ENCODE measurements at places on chromosomes 4 and X.

GRCh38 chrX:105869701-105870100, 47.4 kb downstream of the NRK start:
- DNase-seq, result no peak

GRCh38 chr4:122005064-122005755, 53.4 kb upstream of the TRPC3 start:
- DNase-seq, result no peak

- no peak for DNase-seq
Observed at GRCh38 chr4:30945586-30945985, 225.4 kb downstream of the PCDH7 start.

DNA sequence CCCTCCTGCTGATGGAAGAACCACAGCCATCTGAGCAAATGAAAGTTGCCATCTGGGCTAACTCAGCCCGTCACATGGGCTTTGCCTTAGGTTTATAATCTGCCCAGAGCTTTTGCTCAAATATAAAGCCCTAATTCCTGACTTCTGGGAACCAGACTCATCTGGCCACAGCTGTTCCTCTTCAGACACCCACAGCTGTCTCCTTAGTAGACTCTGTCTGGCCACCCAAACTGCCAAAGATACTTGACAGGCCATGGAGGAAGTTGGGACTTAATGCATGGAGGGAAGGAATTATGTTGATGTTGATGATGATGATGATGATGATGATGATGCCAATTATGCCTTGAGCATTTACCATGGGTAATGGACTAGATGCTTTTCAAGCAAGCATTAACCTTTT, 8.0 kb downstream of the LGI2 start:
- DNase-seq, result no peak

GRCh38 chr4:139934708-139935195, 219.2 kb downstream of the MAML3 start:
- DNase-seq, result no peak

DNA sequence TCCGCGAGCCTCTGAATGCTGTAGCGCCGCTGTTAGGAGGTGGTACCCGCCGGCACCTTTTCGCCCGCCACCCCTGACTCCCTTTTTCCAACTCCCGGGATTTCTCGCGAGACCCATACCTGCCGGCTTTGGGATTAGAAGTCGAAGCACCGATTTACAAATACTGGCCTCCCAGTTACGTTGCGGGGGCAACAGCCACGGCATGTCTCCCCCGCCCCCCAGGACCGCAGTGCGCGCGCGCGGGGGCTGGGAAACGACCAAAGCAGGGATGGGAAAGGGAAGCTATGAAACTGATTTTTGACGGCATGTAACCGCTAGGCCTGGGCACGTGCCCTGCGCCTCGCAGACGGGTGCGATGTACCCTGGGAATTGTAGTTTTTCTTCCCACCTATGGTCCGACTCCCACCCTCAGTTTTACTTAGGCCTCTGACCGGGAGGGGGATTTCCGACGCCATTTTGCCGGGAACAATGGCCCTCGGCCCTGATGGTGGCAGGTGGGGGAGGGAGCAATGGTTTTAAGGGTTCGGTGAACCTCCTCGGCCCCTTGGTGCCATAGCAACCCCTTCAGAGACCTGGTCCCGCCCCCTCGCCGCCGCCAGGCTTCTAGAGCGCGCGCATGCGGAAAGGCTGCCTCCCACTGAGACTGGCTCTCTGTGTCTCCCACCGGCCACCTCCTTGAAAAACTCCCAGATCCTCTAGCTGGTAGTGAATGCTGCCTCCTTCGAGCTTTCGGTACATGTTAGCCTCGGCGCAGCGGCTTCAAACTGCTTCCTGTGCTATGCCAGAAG, 772 bp upstream of the WNK3 start:
- no peak for DNase-seq

GRCh38 chr4:56317749-56318148, 69.5 kb downstream of the AASDH start:
- no peak for DNase-seq

- DNase-seq, result no peak
Observed at GRCh38 chr4:176400816-176401461, 81.2 kb downstream of the SPCS3 start.

- DNase-seq, result no peak
Observed at GRCh38 chr4:99564921-99565320, 1.1 kb upstream of the TRMT10A start.

- no peak for DNase-seq
Observed at GRCh38 chr4:128907981-128908380, 98.5 kb downstream of the JADE1 start.

- DNase-seq, result no peak
Observed at GRCh38 chrX:49172280-49172780, 632 bp downstream of the PLP2 start.

- DNase-seq, result no peak
Observed at GRCh38 chr4:150119492-150119891, 41.2 kb downstream of the DCLK2 start.

- no peak for DNase-seq
Observed at GRCh38 chr4:134216411-134216810, 14.8 kb upstream of the PABPC4L start.

GRCh38 chr4:41504167-41504818, 33.7 kb upstream of the LIMCH1 start:
- no peak for DNase-seq

GRCh38 chr4:15063341-15063740, 61.1 kb downstream of the CPEB2 start:
- DNase-seq, result no peak

DNA sequence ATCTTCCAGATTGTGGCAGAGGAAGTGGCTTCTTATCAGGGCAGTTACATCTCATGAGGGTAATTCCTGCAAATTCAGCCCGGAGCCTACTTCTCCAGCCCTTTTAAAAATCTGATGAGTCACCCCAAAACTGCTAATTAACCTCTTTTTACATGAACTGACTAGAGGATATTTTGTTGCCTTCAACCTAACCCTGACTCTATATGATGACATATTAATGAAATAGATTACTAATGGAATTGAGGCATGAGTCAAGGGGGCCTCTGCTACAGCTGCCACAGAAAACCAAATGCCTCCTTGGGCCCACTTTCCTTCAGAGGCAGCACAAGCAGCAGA, 72.5 kb downstream of the QRFPR start:
- no peak for DNase-seq
